Vein endothelial cell (primary cell): ENCODE measurements at places on chromosomes 7 and 10. TPM values are rescaled to one million over a fixed set of nuclear protein-coding genes. Genes with fewer than 3 reads are reported as not detected.

Gene TNKS2
- 43.1 and 60.7 TPM in 2 replicates for total RNA-seq

Gene ZNF488
- 0.10 and 0.33 TPM in 2 replicates for total RNA-seq

Gene PRTFDC1
- 7.8 and 10.9 TPM in 2 replicates for total RNA-seq

Gene AS3MT
- 0.10 and 0.98 TPM in 2 replicates for total RNA-seq

Gene PIP4K2A
- total RNA-seq, result 28.8 and 42.1 TPM in 2 replicates

Gene COG5
- total RNA-seq, result 34.9 and 43.4 TPM in 2 replicates

Gene SLC12A9
- total RNA-seq, result 36.6 and 43.1 TPM in 2 replicates

Gene DEPP1
- 361 and 421 TPM in 2 replicates for total RNA-seq

Gene MMRN2
- total RNA-seq, result 262 and 371 TPM in 2 replicates

Gene STK31
- total RNA-seq, result 0.19 and 0.33 TPM in 2 replicates

Gene GRID2IP
- not detected in 2 replicates for total RNA-seq

Gene CRTAC1
- 1.3 and 3.4 TPM in 2 replicates for total RNA-seq

Gene GRM3
- not detected in 2 replicates for total RNA-seq

Gene LRRC18
- not detected in 2 replicates for total RNA-seq

Gene HDAC9
- total RNA-seq, result 14.7 and 40.6 TPM in 2 replicates

Gene HKDC1
- total RNA-seq, result not detected in 2 replicates

Gene PLXDC2
- 1.3 and 1.5 TPM in 2 replicates for total RNA-seq

Gene MRLN
- not detected in 2 replicates for total RNA-seq

Gene FLNC
- total RNA-seq, result 182 and 242 TPM in 2 replicates
